Naive B cell (primary cell): ENCODE measurements at places on chromosomes 4 and X.

DNA sequence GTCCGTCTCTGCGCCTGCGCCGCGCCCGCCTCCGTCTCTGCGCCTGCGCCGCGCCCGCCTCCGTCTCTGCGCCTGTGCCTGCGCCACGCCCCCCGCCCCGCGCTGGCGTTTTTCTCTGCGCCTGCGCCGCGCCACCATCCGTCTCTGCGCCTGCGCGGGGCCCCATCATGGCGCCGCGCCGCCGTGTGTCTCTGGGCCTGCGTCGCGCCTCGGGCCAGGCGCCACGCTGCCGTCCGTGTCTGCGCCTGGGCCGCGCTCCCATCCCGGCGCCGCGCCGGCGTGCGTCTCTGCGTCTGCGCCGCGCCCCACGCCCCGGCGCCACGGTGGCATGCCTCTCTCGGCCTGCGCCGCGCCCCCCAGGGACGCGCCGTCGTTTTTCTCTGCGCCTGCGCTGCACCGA, 51.8 kb upstream of the DUX4 start:
- no peak for DNase-seq

DNA sequence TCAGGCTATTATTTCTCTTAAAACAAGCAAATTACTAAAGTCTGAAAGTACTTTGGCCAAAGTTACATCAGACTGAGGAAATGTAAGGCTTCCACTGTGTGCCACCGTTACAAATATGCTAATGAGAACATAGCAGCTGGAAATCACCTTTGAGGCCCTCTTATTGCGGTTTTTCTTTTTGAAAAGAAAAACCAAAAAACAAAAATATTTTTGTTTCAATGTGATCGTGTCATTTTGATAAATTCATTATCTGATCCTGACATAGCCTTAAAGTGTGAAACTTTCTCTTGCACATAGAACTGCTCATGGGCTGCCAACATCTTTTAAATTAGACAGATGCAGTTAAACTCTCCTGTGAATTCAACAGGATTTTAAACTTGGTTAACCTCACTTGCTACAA, 2.8 kb upstream of the TIFA start:
- DNase-seq: no peak

DNA sequence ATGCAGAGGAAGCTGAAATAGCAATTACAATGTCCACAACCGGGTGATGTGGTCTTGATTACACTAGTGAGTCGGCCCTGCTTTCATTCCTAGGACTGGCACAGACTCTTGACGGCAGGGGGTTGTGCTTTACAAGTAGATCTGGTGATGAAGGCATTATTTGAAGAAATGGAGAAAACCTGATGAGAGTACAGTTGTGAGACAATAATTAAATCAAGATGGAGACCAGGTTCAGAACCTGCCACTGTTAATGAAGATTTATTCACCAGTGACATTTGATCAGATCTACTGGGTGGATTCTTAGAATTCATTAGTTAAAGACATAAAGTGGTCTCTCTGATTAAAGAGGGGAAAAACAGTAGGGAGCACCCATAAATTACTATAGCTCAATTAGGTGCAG, 747.2 kb downstream of the STPG2 start:
- no peak for DNase-seq

- DNase-seq: no peak
Observed at GRCh38 chrX:153333266-153333665, 687 bp upstream of the ZNF275 start.
